Cortex of kidney (tissue), 1 donor: ENCODE measurements at places on chromosomes 6 and 20.

DNA sequence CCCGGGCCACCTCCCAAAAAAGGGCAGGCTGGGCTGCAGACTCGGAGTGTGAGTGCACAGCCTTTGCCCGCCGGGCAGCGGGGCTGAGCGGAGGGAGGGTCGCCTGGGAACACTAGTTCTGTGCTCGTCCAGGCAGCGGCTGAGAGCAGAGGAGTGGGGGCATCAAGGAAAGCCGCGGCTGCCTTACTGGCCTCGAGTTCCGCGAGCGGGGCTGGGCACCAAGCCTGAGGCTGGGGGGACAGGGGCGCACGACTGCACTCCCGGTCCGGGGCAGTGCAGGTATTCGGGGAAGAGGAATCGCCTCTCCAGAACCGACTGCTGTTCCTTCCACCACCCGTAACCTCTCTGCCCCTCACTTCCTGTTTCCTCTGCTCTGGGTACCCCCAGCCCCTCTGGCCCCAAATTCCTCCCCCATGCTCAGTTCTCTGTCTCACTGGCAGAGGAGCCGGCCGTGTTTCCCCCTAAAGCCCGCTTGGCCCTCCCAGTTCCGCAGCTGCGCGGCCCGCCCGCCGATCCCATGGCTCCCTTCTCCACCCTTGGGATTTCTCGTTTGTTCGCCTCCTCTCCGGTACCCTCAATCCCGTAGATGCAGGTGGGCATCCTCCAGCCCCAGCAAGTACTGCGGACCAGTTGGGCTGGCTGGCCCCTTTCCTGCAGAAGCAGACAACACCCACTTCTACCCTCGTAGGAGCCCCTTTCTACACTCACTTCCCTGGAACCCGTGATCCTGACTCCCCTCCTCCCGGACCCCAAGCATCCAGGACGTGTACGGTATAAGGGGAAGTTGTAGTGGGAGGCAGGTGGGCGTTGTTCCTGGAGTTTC is 5.1 kb downstream of the RING1 start:
- DNase-seq = no peak

- no peak for DNase-seq
Measured at GRCh38 chr6:119647309-119647708, 297.7 kb upstream of the MAN1A1 start.

DNA sequence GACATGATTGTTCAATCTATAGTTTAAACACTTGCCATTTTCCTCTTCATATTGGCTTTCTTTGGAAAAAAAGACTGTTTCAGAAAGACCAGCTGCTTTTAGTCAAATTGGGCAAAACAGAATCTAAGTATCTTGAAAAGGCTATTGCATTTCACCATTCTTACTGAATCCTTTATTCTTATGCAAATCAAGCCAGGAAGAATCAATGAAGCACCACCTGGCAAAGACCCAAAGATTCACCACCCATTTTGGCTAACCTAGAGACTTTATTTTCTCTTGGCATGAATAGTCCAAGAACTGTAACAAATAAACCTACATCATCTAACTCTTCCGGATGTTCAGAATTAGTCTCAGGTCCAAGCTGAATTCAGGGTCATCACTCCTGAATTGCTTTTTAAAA is 71.3 kb upstream of the EYA4 start:
- no peak for DNase-seq

GRCh38 chr6:121338366-121338765 is 4.1 kb upstream of the TBC1D32 start:
- no peak for DNase-seq

GRCh38 chr20:61373956-61374545 is 122.0 kb downstream of the CDH4 start:
- DNase-seq = no peak

DNA sequence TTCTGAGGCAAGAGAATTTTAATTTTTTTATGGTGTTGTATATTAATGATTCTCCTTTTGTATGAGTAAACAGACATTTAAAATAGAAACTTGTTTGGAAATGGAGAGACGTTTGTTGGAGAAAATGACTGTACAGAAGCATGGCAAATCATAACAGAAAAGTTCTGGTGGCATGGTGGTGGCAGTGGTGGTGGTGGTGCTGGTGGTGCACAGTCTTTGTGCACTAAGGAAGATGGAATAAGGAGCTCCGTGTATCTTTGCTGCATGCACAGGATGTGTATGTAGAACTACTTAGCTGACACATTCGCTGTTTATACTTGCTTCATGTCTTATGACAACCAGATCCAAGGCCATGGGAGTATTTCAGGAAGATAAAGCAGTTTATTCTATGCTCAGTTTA is 294.9 kb downstream of the UTRN start:
- no peak for DNase-seq

DNA sequence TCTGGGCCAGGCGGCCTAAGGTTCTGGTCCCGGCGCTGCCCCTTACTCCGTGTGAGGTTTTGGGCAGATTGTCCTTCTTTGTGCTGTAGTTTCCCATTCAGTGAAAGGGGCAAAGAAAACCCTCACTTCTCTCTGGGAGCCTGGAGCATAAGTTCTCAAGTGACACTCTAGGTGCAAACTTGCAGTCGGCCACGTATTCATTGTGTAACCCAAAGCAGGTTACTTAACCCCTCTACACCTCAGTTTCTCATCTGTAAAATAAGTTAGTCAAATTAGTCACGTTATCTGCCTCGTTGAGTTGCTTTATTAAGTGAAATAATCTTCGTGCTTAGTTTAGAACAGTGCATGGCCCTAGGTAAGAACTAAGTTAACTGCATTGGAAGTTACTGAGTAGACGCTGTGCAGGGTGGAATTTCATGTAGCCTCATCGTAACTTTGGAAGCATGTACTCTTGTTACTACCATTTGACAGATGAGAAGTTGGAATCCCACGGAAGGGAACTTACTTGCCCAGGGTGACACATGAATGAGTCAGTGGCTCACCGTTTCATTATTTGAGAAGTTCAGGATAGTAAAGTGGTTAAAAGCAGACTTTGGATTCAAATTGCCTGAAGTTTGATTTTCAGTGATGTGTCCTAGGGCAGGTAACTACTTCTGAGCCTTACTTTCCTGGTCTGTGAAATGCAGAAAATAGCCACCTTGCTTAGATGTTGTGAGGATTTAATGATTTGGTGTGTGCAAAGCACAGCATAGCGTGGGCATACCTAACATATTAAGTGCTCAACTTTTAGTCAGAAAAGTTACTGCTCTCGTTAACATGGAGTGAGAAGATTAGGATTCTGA is 556 bp upstream of the MROH8 start:
- DNase-seq = no peak

DNA sequence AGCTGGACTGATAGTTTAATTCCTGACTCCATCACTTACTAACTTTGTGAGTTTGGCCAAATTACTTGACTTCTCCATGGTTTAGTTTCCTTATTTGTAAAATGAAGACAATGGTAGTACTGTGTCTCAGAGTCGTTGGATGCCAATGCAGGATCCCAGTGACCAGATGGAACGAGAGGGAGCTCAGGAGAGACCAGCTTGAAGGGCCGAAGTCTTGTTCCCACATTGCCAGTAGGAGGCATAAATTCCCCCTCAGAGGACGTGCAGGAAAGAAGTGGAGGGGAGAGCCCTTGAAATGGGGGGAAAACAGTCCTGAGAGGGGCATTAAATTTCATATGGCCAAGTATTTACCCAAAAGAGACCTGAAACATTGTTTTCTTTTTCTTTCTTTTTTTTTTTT is 2.1 kb upstream of the MUC22 start:
- DNase-seq = no peak

- DNase-seq = no peak
Measured at GRCh38 chr6:45630314-45630713, 252.6 kb upstream of the SUPT3H start.

GRCh38 chr6:9521152-9521530 is 893.7 kb downstream of the TFAP2A start:
- DNase-seq = no peak

DNA sequence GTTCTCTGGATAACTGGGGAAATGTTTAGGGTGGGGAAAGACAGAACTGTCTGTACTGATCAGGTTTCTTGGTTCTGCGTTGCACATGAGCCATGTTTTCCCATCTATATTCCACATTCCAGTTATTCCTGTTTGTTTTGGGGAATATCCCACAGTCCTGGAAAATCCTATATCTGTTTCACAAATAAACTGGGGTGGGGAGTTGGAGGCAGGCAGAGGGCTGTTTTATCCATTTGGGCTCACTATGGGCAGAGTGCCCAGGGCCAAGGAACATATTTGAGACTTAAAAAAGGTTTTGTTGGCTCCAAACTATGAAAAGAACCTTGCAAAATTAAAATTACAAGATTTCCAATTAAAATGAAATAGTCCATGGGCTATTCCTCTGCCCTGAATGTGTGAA is 21.5 kb downstream of the FOXP4 start:
- DNase-seq = no peak

DNA sequence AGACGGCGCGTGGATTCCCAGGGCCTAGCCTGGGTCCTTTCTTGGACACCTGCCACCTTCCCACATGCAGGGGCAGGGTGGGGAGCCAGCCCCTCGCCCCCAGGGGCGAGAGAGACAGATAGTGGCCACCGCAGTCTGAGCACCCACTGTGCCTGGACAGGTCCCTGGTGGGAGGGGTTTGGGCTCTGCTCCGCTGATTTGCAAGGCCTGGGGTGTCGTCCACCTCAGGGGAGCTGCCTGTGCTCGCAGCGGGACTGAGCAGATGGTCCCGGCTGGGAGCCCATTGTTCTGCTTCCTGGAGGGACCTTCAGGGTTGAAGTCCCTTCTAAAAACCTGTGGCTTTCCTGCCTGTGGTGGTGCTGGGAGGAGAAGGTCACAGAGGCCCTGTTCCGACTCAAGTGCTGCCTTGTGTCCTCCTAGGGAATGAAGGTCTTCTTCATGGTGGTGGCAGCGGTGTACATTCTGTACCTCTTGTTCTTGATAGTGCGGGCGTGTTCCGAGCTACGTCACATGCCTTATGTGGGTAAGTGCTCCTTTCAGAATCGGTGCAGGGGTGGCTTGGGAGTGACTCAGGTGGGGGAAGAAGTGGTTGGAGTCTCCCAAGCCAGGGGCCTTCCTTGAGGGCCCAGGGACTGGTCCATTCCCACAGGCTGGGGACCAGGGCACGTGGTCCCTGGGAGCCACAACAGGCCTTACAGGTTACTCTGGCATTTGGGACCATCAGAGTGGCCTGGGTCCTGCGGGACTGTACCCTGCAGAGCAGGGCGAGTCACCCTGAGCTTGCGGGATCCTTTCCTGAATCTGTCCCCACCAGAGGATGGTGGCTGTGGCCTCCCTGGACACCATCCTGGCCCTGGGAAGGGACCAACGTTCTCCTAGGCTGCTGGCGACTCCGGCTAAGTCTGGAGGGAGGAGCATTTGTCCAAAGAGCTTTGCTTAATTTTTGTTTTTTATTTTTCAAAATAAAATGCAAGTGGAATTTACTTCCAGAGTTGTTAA is 19.6 kb downstream of the DYNLT1 start:
- DNase-seq = no peak

GRCh38 chr6:80151635-80152034 is 45.2 kb downstream of the BCKDHB start:
- no peak for DNase-seq

DNA sequence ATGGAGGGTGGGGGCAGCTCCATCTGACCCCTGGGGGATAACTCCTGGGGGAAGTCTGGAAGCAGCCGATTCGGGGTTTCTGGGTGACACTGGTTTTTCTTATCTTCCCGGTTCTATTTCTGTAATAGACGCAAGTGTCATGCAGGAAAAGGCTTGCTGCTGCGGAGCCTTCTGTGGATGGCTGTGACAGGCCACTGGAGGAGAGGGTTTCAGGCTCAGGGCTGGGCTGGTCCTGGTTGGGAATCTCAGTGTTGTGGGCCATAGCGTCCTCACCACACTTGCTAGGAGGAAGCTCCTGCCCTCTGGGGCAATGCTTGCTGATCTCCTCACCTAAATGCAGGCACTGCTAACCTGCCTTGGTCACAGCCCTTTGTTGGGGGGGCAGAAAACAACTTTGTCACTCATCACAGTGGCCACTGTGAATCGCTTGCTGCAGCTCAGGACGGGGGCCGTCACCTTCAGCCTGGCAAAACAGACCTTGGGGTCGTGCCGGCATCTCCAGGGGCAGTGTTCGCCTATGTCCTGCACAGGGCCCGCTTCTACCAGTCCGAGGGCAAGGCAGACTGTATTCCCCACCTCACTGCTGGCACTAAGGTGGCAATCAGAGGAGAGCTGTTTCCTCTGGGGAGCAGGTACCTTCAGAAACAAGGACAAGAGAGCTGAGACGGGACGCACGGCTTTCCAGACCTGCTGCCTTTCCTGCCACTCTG is 4.4 kb upstream of the TUBB1 start:
- DNase-seq = no peak

DNA sequence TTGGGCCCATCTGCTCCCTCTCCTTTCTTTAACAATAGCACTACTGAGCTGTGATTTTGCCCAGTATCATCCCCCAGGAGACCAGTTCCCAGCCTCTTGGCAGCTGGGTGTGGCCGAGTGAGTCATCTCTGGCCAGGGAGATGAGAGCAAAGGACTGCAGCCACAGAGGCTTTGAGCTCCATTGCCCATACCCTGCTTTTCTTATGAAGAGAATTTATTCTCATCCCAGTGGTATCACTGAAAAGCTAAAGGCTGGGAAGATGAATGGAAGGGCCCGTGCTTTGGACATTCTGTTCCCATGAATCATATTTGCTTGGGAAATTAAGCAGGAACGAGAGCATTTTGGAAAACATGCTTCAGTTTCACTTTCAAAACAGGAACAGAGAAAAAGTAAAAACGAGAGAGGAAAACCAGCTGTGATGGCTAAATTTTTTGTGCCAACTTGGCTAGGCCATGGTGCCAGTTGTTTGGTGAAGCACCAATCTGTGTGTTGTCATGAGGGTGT is 14.9 kb downstream of the CST3 start:
- DNase-seq = no peak

DNA sequence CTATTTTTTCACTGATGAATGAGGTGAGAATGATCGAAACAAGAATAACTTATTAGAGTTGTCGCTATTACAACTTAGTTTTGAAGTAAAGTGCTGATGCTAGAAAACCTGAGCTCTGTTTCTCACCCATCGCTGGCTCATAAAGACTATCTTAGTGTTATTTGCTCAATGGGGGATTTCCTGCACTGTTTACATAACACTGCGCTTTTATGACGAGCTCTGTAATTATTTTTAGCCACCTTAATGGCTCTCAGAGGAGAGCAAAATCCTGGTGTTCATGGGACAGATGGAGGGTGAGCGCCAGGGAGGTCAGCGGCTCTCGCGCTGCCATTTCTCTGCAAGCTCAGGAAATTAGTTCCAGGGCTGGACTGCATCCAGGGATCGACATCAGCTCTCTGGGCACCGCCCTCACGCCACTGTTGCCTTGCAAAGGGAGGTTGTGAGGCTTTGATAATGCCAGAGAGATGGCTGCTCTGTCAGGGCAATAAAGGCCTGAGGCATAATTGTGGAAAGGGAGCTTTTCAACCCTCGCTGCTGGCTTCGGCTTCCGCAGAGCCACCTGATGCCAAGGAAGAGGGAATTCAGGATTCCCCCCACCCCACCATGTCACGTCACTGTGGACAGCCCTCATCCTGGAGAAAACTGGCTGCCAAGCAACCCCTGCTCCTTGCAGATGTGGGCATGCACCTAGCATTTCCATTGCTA is 72.0 kb downstream of the DACT2 start:
- DNase-seq = no peak

- no peak for DNase-seq
Measured at GRCh38 chr20:10502098-10502526, 67.0 kb downstream of the SLX4IP start.
